ENCODE measurements at places on chromosomes 7 and 10. TPM values are rescaled to one million over a fixed set of nuclear protein-coding genes. Genes with fewer than 3 reads are reported as not detected.

- DNase-seq: no peak
Measured at GRCh38 chr7:31204071-31204470, 136.5 kb downstream of the NEUROD6 start.

- DNase-seq: no peak
Measured at GRCh38 chr10:130914367-130914766, 397.2 kb downstream of the TCERG1L start.

GRCh38 chr10:98115031-98115787 lies 19.2 kb upstream of the R3HCC1L start:
- DNase-seq: no peak

- DNase-seq: no peak
Measured at GRCh38 chr10:6716516-6716915, 136.4 kb upstream of the PRKCQ start.

- no peak for DNase-seq
Measured at GRCh38 chr7:22759721-22760120, 32.7 kb downstream of the IL6 start.

GRCh38 chr7:142790056-142790455 lies 19.3 kb downstream of the PRSS2 start:
- DNase-seq: peak; percentile 68

DNA sequence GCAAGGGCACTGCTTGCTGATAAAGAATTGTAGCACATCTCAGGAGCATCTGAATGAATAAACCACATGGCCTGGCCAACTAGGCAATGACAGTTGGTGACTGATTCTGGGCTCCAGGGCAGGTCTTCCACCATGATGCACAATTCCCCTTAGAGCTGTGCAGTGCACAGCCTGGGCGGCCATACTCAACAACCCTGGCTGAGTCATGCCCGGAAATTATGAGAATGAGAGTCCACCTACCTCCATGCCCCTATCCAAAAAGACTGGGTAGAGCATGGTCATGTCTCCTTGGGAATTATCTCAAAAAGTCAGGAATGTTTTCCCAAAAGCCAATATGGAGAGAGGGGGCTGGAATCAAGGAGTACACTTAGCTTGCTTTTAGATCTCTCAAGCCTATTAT lies 425.6 kb downstream of the PLXNA4 start:
- no peak for DNase-seq

DNA sequence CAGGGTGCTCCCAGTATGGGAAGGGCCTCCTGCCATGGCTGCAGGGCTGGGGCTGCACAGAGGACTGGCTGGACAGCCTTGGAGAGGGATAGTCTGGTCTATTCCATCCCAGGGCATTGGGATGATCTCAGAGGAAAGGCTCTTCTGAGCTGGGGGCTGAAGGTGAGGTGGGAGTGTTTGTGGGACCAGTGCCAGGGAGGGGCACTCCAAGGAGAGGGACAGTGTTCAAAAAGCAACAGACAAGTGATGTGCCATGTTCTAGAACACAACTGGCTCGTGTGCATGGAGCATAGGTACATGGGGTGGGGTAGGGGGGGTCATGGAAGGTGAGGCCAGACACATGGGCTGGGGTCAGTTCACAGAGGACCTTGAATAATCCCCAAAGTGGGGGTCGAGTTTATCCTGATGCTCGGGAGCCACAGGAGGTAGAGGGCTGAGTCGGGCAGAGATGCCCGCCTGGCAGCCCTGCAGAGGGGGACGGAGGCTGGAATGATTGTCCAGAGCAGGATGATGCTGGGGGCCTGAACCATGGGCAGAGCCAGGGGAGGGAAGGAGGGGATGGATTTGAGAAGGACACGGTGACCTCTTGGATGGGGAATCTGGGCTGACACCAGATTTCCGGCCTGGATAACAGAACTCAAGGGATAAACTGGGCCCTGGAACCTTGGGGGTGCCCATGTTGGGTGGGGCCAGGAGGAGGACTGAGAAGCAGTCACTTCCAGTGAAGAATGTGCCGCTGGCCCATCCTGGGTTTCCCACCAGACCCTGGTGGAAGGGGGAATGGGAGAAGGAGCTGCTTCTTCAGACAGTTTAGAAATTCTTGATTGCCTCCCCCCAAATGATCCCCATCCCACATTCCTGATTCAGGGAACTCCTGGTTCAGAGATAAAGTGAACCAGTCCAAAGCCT lies 50.4 kb downstream of the NEURL1 start:
- no peak for DNase-seq

DNA sequence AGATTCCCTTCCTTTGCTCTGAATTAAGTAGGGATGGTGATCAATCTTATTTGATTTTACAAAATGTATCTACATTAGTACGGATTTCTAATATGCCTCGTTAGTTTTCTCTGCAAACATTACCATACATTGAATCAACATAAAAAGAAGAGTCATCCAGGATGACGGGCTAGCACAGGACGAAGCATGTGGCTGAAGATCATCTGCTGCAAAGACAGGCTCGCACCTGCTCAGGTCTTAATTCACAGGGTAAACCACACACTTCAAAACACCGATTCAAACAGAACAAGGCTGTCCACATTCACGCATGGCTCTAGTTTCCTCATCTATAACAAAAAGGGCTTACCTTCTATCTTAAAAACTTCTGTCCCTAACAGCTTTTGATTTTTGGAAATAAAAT lies 323.0 kb downstream of the PARD3 start:
- DNase-seq: no peak

GRCh38 chr7:714251-714671 lies 12.2 kb upstream of the DNAAF5 start:
- no peak for DNase-seq

- no peak for DNase-seq
Measured at GRCh38 chr10:63094405-63094804, 38.7 kb upstream of the NRBF2 start.

DNA sequence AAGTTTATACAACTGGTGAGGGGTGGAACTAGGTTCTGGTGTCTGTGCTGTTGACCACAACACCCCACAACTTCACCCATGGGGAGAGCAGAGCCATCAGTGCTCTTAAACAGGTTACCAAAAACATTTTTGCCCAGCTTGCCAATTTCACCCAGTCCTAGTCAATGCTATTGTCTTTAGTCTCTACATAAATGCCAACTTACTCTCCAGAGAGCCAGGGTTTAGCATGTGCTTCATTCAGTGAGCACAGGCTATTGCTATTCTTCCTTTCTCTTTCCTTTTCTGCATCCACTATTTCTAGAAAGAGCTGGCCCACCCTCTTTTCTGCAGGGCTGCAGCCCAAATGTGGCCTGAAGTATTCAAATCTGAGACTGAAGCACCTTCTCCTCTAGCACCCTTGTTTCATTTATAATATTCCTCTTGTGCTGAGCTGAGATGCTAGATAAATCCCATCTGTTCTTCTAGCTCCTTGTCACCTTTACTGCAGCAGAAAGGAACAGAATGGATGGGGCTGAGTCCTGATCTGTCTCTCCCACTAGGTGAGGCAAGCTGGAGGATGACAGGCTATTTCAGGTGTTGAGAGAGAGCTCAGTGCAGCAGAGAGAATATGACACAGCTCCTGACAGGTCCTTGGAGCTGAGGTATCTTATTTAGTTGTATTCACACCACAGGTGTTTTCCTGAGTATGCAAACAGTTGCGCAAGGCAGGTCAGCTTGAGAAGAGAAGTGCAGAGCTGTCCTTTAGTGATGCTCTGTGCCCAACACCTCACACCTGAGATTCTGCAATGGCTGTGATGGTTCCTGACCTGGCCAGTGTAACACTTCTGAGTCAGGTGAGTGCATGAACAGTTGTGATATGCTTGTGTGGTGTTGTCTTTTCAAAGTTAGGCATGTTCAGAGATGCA lies 819.2 kb downstream of the CCSER2 start:
- DNase-seq: no peak

DNA sequence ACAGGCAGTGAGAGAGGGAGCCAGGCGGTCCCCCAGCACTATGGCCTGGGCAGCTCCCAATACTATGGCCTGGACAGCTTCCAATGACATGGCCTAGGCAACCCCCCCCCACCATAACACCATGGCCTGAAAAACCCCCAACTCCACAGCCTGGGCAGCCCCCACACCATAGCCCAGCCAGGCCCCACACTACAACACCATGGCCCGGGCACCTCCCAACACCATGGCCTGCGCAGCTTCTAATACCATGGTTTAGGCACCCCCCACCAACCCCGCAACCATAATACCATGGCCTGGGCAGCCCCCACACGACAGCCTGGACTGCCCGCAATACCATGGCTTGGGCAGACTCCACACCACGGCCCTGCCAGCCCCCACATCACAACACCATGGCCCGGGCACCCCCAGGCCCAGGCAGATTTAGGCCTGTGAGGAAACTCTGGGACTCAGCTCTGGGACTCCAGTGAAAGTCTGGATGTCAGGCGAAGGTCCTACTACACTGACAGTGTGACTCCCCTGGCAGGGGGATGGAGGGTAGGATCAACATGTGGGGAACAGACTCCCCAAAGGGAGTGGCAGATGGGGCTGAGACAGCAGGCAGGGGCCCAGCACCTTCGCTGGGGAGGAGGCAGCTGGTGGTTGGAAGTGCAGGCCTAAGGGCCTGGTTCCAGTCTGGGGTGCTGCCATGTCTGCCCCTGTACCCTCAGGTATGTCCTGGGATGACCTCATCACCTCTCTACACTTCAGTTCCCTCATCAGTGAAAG lies 8.7 kb downstream of the CPXM2 start:
- DNase-seq: no peak

- DNase-seq: no peak
Measured at GRCh38 chr10:114517368-114518250, 113.3 kb upstream of the AFAP1L2 start.

DNA sequence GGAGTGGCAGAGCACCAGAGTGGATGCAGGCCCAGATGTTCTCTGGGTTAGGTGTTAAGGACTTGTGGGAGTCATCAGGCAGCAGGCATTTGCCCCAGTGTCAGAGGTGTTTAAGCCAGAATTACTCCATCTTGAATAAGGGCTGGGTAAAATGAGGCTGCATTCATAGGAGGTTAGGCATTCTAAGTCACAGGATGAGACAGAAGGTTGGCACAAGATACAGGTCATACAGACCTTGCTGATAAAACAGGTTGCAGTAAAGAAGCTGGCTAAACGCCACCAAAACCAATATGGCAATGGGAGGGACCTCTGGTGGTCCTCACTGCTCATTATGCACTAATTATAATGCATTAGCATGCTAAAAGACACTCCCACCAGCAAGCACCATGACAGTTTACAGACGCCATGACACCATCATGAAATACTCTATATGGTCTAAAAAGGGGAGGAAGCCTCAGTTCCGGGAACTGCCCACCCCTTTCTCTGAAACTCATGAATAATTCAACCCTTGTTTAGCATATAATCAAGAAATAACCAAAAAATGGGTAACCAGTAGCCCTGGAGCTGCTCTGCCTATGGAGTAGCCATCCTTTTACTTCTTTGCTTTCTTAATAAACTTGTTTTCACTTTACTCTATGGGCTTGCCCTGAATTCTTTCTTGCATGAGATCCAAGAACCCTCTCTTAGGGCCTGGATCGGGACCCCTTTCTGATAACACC lies 882 bp upstream of the LRRC61 start:
- DNase-seq: peak; percentile 92

DNA sequence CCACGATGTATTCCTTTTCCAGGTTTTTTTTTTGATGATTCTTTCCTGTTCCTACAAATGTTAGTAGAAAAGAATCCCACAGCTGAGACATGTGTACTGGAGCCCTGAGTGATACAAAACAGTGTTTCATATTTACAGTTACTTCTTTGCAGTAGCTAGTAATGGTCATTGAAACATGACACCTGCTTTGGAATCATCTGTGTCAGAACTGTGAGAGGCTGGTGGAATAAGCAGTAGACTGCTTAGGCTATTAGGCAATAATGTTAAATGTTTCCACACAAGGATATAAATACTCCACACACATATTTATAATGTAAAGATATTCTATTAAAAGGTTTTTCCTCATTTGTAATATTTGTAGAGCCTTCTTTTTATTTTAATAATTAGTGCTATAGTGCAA lies 394.0 kb downstream of the THSD7A start:
- DNase-seq: no peak

DNA sequence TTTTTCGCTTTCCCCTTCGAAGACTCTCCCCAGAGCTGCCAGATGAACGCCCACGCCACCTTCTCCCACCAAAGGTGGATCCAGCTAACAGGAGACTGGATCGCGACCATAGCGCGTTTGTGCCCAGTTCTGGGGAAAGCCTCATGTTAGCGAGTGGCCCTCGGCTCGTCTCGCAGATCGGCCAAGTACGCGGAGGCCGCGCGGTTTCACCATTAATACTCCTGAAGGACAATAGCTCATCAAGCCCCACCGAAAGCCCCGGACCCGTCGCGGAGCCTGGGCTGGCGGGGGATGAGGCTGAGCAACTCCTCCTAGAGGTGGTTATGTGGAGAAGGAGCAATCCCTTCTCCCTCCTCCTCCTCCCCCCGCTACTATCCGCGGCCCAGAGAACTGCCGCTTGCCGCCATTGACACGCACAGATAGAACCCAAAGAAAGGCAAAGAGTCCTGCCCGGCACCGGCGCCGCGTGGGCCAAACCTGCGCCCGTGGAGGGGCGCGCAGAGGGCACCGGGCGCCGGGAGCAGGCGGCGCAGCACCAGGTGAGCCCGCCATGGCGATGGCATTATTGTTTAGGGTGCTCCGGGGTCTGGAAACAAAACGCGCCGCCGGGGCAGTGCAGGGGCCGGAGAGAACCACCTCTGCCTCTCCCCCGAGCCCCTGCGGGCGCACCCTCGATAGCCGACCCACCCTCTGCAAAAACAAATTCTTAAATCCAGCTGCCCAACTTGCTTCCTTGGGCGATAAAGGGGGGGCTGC lies at the start of gene MACROH2A2:
MACROH2A2 (plus strand) TSS at position 385 of the 756 bp plus-strand sequence. CDS start 22,813 bp downstream, outside the sequence.
- peak; percentile 66 for DNase-seq

- DNase-seq: no peak
Measured at GRCh38 chr7:132392713-132393112, 183.6 kb downstream of the PLXNA4 start.

DNA sequence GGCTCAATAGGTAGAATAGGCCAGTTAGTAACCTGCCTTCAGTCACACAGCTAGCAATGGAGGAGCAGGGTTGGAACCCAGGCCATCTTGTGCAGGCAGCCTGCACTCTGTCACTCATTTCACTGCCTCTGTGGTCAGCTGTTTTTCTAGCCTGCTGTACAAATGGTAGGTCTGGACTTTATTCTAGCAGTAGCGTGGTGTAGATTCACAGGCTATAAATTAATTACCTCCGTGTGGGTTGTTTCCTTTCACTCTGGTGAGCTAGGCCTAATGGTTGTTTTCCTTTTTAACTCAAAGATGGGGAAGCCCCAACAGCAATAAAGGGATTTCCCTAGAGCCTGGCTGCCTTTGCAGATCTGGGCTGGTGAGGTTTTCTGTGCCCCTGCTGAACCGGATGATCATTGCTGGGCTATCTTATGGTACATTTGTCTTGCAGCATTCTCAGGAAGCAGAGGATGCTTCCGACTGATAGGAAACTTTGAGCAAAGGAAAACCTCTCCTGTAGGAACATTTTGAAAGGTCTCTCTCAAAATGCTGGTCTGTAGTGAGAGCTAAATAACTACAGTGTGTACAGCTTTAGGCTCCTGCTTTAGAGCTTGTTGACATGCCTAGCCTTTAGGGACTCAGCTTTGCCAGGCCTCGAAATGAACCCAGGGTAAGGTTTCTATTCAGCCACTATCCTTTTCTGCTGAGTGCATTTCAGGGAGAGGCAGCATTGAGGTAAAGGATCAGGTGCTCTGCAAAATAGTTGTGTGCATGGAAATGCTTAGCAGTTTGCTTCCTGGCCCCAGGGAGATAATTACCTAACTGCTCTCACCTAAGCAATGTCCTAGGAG lies 157.4 kb downstream of the ST7 start:
- peak; percentile 82 for DNase-seq

Gene PRTFDC1
- total RNA-seq: 0.50 TPM

Gene ARMS2
- total RNA-seq: not detected

Gene TSPAN33
- 6.2 TPM for total RNA-seq

Gene ACSL5
- 42.8 TPM for total RNA-seq

Gene MYOZ1
- total RNA-seq: not detected

Gene C10orf105
- total RNA-seq: 0.33 TPM

Gene SEMA3E
- not detected for total RNA-seq

Gene IL2RA
- 989 TPM for total RNA-seq

Gene MMP21
- not detected for total RNA-seq

Gene PRKCQ
- 36.0 TPM for total RNA-seq

Data from activated CD4-positive, alpha-beta T cell treated with anti-CD3 and anti-CD28 coated beads, Interleukin-2, amount 10 ng/mL, durations not matched to agents 24 days and 14 days (primary cell).